Activated T-cell treated with anti-CD3 and anti-CD28 coated beads, Interleukin-2, amount 50 U/mL, for 48 hours (primary cell): ENCODE measurements at places on chromosomes 12 and 14.

GRCh38 chr12:104138797-104139152 is 765 bp upstream of the NFYB start:
- no peak for DNase-seq

DNA sequence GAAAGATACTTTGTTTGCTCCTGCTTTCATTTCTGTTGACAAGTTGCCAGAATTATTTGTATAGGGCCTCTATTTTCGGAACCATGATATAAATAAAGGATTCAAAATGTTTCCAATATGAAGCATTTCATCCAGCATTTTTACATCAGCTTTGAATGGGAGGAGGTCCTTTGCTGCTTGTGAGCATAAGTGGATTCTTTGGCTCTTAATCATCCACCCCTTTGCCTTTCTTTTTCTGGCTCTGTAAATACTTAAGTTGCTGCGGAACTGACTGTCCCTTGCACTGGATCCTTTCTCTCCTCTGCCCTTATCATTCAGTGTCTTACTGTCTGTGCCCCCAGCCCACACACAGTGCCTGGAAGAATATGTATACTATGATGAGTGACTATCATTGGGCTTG is 357.3 kb upstream of the RGS6 start:
- no peak for DNase-seq

- peak; percentile 30 for DNase-seq
Observed at GRCh38 chr14:94773061-94773648, 3.2 kb upstream of the GSC start.

DNA sequence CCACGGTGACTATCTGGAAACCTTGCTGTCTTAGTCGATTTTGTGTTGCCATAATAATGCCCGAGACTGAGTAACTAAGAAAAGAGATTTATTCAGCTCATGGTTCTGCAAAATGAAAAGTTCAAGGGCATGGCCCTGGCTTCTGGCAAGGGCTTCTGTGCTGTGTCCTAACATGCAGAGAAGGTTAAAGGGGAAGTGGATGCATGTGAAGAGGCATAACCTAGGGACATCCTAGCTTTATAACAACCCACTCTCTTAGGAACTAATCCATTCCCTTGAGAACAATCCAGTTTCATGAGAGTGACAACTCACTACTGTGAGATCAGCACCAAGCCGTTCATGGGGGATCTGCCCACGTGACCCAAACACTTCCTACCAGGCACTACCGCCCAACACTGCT is 11.5 kb downstream of the FLVCR2 start:
- DNase-seq, result no peak
